Activated CD8-positive, alpha-beta T cell treated with anti-CD3 and anti-CD28 coated beads for 36 hours (primary cell): ENCODE measurements at places on chromosomes 12 and 14. TPM values are rescaled to one million over a fixed set of nuclear protein-coding genes. Genes with fewer than 3 reads are reported as not detected.

- H3K4me1 ChIP-seq = peaks cover 20% of the 10 kb centered on the region
- no peaks in the 10 kb centered on the region for H3K27me3 ChIP-seq
- no peak overlapping the region for H3K27ac ChIP-seq
Observed at GRCh38 chr12:4177262-4177661, 96.3 kb upstream of the CCND2 start.

DNA sequence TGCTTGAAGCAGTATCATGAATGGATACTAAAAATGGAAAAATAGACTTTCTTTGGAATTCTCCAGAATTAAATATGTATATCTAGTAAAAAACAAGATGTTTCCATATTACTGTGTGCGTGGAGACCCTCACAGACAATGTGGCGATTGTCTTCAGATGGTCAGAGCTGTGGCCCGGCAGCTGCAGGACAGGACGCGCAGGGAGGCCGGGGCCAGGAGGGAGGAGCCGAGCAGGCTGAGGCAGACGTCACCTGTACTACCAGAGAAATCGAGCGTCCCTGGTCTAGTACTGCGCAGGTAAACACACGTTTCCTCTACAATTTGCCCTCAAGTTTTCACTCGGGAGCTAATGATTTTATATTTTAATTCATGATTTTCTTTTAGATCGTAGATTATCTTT is 22.8 kb downstream of the DDX51 start:
- no peak overlapping the region for H3K27ac ChIP-seq
- peaks cover 32% of the 10 kb centered on the region for H3K36me3 ChIP-seq
- no peak overlapping the region for H3K4me3 ChIP-seq
- H3K27me3 ChIP-seq = no peaks in the 10 kb centered on the region

DNA sequence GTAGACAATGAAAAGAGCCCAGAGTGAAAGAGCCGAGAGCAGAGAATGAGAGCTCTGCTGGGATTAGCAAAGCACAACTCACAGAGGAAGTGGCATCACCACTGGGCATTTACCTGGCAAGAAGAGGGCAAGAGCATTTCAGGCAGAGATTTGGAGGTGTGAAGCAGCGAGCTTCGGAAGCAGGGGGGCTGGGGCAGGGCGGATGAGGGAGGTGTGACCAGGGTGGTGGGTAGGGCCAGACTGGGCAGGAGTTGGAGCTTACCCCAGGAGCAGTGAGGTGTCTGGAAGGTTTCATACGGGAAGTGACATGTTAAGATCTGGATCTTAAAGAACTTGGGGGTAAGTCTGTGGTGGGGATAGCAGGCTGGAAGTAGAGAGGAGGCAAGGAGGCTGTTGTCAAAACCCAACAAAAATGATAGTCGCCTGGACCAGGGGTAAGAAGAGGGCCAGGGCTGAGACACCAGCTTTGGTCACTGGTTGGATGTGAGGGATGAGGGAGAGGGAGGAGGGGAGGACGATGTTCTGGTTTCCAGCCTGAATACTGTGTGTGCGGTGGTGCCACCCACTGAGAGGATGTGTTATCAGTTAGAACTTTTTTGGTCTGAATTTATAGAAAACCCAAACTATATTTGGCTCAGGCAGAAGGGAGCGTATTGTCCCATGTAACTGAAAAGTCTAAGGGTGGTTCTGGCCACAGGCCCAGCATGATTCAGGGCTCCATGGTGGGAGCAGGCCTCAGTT is 5.2 kb downstream of the SMIM41 start:
- H3K4me1 ChIP-seq = peaks cover 9% of the 10 kb centered on the region
- no peaks in the 10 kb centered on the region for H3K36me3 ChIP-seq
- no peak overlapping the region for H3K27ac ChIP-seq

DNA sequence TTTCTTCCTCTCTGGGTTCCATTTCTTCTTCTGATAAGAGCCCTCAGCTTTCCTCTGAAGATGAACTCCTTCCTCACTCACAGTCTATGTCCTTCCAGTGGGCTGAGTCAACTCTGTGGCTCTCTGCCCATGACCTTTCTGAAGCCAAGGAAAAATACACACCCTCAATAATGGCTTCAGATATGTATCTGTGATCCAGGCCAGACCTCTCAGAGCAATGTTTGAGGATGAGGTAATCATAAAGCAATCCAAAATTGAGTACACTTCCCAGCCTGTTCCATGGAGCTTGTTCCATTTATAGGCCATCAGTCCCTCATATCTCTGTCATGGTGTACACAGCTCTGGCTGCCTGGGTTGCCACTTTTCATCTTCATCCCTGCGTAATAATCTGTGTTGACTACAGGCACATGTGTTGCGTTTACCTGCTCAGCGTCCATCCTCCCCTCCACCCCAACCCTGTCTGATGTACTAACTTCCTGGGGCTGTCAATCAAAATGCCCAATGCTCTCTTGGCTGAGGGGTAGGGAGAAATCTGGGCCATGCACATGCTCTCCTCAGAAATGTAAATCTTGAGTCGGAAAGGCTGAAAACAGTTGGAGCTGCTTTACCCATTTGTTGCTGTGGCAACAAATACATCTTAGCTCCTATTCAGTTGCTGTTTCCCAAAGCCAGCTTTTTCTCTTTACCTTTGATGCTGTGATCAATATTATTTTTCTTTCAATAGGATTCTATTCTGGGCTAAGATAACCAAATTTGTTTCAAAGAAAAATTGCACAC is 377.8 kb upstream of the TMEM132C start:
- H3K27ac ChIP-seq = no peak overlapping the region
- no peaks in the 10 kb centered on the region for H3K27me3 ChIP-seq
- no peak for DNase-seq
- no peaks in the 10 kb centered on the region for H3K4me1 ChIP-seq

- peaks cover 50% of the 10 kb centered on the region for H3K36me3 ChIP-seq
- DNase-seq = no peak
- no peaks in the 10 kb centered on the region for H3K27me3 ChIP-seq
- H3K4me1 ChIP-seq = no peaks in the 10 kb centered on the region
Observed at GRCh38 chr14:67385618-67386017, 25.5 kb downstream of the EIF2S1 start.

Gene C1QL4
- total RNA-seq = not detected

Gene AHNAK2
- not detected for total RNA-seq

DNA sequence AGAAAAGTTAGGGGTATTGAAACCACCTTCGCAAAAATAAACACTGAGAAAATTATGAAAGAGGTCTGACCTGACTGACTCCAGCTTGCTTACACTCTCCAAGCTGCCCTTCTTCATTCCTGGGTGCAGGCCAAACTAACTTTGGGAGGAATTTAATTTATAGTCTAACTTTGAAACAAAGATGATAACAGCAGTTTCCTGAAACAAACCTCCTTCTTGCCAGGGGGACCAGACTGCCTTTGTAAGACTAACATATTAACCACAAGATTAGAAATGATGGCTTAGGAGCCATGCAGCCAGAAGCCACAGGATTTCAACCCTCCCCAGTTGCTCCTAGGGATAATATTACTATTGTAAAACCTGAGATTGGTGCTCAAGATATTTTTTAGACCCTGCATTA is 13.8 kb upstream of the EEA1 start:
- H3K27ac ChIP-seq = no peak overlapping the region
- H3K4me1 ChIP-seq = no peaks in the 10 kb centered on the region
- DNase-seq = no peak

Gene RNU4-1
- total RNA-seq = 1,025 TPM

Gene CPNE6
- total RNA-seq = not detected

DNA sequence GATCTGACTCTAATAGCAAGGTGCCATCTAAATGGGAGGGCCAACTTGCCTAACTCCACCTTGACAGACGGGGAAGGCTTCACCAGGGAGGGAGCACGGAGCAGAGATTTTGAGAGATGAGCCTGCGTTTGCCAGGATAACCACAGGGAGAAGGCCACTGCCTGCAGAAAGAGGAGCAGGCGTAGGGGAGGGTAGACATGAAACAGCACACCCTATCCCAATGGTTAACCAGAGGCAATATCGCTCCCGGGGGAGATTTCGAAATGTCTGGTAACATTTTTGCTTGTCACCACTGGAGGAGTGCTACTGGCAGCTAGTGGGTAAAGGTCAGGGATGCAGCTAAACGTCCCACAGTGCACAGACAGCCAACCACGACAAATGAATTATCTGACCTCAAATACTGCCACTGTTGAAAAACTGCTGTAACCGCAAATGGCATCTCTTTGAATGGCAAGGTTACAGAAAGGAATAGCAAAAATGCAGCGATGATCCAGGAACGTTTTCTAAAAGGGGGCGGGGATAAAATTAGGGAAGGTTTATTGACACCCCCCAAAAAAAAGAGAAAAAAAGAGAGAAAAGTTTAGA is 126.0 kb upstream of the ATF7IP start:
- no peaks in the 10 kb centered on the region for H3K27me3 ChIP-seq
- H3K4me3 ChIP-seq = peak overlapping the region; percentile 72
- peaks cover 19% of the 10 kb centered on the region for H3K4me1 ChIP-seq
- H3K36me3 ChIP-seq = peaks cover 5% of the 10 kb centered on the region
- H3K27ac ChIP-seq = peak overlapping the region; percentile 87

GRCh38 chr12:25670076-25671055 is 117.3 kb upstream of the LMNTD1 start:
- H3K36me3 ChIP-seq = no peaks in the 10 kb centered on the region
- no peaks in the 10 kb centered on the region for H3K27me3 ChIP-seq
- no peak overlapping the region for H3K4me3 ChIP-seq
- DNase-seq = no peak
- H3K27ac ChIP-seq = no peak overlapping the region

DNA sequence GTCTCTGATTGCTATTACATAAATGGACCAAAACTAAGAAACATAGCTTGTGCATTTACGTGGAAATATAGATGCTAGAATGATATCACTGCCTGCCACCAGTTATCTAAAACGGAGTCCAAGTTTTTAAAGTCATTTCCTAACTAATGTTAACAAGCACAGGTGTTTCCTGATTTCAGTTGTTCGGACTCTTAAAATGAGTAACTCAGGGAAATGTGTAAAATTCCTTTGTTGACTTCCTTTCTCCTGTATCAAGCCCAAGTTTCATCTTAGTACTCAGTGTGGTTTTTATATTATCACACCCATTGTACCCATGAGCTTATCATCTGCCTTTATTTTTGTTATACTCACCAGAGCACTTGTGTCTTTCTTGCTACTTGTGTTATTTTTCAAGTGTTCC is 13.2 kb upstream of the PRKCH start:
- no peak overlapping the region for H3K27ac ChIP-seq
- H3K27me3 ChIP-seq = no peaks in the 10 kb centered on the region
- peaks cover 46% of the 10 kb centered on the region for H3K36me3 ChIP-seq
- no peak for DNase-seq
- H3K4me1 ChIP-seq = peaks cover 20% of the 10 kb centered on the region

DNA sequence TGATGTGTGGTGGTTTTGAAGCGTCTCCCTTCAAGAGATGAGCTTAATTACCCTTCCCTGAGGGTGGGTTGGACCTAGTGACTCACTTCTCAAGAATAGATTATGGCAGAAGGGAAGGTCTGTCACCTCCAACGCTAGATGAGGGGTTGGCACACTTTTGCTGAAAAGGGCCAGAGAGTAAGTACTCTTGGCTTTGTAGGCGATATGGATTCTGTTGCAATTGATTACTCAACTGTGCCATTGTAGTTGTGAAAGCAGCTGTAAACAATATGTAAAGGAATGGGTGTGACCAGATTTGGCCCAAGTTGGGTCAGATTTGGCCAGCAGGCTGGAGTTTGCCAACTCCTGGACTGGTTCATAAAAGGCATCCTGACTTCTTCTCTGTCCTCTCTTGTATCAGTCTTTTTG is 53.3 kb downstream of the SMIM41 start:
- H3K4me1 ChIP-seq = no peaks in the 10 kb centered on the region
- H3K27ac ChIP-seq = no peak overlapping the region
- H3K4me3 ChIP-seq = no peak overlapping the region
- no peaks in the 10 kb centered on the region for H3K36me3 ChIP-seq

DNA sequence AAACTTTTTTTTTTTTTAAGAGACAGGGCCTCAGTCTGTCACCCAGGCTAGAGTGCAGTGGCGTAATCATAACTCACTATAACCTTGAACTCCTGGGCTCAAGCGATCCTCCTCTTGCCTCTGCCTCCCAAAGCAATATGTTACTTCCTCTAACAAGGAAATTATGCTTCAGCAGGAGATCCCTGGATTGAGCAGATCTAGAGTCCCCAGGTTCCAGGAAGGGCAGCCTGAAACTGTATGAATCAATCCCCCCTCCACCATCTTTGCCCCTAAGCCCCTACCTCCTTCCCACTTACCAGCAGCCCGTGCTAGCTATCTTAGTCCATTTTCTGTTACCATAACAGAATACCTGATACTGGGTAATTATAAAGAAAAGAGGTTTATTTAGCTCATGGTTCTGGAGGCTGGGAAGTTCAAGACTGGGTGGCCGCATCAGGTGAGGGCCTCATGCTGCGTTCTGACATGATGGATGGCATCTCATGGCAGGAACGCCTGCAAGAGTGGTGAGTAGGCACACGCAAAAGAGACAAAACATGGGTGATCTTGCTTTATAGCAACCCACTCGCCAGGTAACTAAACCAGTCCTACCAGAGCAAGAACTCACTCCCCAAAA is 5.0 kb downstream of the TAMALIN start:
- H3K27ac ChIP-seq = no peak overlapping the region
- peaks cover 24% of the 10 kb centered on the region for H3K36me3 ChIP-seq
- no peak overlapping the region for H3K4me3 ChIP-seq
- H3K27me3 ChIP-seq = no peaks in the 10 kb centered on the region
- peaks cover 8% of the 10 kb centered on the region for H3K4me1 ChIP-seq
- DNase-seq = no peak

DNA sequence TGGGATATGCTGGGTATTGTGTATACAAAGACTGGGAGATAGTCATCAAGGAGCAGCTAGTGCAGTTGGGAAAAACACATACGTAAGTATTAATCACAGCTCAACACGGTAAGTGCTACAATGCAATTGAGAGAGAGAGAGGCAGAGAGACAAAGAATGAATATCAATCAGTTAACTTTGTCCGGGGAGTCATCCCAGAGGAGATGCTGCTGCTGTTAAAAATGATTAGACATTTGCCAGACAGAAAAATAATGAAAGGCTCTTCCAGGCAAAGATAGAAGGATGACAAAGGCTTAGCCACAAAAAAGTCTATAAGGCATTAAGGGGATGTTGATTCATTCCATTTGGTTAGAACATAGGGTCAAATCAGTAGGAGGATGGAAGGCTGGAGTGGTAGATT is 45.1 kb downstream of the AKAP6 start:
- no peaks in the 10 kb centered on the region for H3K36me3 ChIP-seq
- H3K4me1 ChIP-seq = peaks cover 8% of the 10 kb centered on the region
- H3K27me3 ChIP-seq = peaks cover 2% of the 10 kb centered on the region
- no peak overlapping the region for H3K27ac ChIP-seq
- no peak overlapping the region for H3K4me3 ChIP-seq
